ENCODE measurements at places on chromosomes 5 and 9.
A peak's percentile ranks its signal among the peaks of the same experiment; 100 is the strongest.

- DNase-seq, result no peak
Measured at GRCh38 chr5:137453483-137454080, 45.5 kb downstream of the SPOCK1 start.

DNA sequence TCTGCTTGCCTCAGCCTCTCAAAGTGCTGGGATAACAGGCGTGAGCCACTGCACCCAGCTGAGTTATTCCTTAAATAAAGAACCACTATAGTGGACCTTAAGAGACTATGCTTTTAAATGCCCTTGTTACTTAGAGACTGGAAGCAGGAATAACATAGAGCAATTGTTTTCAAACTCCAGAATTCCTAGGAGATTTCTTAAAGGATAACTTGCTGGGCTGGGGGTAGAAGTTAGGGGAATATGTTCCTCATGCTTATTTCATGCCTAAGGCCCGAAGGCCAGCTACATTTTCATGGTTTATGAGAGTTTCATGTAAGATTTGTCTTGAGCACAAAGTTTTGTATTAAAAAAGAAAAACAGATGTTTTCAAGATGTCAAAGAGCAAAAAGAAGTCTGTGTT is 48.2 kb downstream of the CSNK1A1 start:
- no peak for DNase-seq

GRCh38 chr5:15515229-15515628 is 15.2 kb downstream of the FBXL7 start:
- no peak for DNase-seq

DNA sequence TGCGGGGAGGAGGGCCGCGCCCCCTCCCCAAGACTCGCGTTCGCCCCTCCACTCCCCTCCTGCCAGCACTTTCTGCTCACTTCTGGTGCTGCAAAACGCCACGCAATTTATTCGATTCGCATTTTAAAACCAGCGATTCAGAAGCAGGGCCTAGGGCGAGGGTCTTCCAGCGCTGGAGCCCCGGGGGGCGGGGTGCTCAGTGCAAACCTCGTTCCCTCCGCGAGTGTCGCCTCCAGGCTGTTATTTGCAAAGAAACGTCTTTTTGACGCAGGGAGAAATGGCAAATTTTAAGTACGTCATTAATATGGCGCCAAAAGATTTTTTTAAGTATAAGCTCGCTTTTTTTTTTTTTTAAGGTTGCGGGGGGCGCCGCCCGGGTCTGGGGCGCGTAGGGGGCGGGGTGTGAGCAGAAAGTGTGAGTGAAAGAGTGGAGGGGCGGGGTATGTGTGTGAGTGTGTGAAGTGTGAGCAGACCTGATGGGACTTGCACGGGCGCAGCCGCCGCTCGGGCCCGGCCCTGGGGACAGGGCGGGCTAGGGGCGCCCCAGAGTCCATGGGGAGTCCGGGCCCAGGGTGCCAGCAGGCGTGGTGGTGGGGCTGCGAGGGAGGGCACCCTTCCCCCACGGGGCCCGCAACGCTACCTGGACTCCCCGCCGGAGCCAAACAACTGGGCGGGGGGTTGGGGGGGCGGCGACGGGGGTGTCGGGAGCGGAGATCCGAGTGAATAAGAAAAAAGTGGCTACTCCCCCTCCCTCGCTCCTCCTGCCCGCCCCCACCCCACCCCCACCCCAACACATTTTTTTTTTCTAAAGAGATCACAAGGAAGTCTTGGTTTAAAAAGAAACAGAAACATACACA is at the start of gene JADE2:
Gene JADE2 (plus strand): TSS at position 845 of the 857 bp plus-strand sequence. CDS start 10,188 bp downstream, outside the sequence.
- peak; percentile 87 for DNase-seq

- DNase-seq, result no peak
Measured at GRCh38 chr5:36152324-36153297, 700 bp downstream of the SKP2 start.

DNA sequence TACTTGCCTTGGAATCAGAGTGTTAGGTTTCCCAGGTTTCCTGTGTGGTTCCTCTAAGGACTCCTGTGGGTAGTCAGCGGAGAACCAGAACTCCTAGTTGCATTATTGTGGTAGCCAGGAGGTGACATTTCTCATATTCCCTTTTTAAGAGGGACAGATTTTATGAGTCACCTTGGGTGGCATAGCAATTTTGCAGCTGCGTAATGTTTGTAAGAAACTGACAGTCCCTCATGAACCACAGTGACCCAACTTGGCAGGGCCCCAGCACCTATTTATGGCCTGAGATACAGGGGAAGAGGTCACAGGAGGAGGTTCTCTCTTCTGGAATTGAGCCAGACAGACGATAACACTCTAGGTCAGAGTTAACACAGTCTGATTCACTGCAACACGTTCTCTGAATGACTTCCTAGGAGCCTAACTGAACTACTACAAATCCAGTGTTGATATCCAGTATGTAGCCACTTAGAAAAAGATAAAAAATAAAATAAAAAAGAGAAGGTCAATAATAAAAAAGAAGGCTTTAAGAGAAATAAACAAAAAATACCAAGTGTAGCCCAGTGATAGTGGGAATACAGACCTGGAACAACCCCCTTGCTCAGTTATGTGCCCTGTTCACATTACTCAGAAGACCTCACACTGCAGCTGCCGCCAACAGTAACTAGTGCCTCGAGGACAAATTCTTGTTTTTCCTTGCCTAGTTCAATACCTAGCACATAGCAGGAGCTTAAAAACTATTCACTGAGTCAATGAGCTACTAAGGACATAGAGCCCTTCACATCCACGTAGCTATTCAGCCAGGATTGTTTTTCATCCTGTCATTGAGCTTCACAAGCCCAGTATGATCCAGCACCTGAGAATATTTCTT is 50.7 kb upstream of the VLDLR start:
- DNase-seq, result peak; percentile 13

DNA sequence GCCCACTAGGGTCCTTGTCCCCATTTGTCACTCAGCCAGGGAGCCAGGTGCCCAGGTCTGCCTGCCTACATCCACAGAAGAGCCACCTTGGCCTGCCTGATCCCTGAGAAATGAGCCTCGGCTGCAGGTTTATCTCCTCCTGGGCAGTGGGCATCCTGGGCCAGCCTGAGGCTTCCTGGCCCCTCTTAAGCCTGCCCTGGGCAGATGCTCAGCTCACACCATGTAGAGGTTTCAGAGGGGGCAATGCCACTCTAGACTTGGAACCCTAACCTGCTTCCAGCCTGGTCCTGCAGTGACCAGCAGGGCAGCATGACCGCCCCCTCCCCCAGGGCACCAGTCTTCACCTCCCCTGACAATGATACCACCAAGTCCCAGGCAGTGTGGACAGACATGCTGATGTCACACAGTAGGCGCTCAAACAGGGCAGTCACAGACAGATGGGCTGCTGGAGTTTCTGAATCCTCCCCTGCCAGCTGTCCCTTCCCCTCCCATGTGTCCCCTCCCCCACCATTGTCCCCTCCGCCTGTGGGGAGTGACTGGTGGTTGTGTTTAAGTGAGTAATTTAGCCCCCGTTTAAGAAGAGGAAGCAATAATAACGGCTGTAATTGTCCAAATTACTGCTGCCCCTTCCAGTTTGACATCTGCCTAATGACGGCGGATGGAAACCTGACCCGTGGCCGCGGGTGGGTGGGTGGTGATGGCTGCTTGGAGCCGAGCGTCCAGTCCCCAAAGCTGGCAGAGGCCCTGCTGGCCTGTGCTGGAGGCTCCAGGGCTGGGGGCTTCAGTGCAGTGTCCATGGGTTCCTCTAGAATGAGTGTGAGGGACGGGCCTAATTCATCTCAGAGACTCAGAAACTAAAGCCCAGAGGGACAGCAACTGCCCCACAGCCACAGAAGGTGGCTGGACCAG is 147.7 kb downstream of the BARX1 start:
- no peak for DNase-seq

DNA sequence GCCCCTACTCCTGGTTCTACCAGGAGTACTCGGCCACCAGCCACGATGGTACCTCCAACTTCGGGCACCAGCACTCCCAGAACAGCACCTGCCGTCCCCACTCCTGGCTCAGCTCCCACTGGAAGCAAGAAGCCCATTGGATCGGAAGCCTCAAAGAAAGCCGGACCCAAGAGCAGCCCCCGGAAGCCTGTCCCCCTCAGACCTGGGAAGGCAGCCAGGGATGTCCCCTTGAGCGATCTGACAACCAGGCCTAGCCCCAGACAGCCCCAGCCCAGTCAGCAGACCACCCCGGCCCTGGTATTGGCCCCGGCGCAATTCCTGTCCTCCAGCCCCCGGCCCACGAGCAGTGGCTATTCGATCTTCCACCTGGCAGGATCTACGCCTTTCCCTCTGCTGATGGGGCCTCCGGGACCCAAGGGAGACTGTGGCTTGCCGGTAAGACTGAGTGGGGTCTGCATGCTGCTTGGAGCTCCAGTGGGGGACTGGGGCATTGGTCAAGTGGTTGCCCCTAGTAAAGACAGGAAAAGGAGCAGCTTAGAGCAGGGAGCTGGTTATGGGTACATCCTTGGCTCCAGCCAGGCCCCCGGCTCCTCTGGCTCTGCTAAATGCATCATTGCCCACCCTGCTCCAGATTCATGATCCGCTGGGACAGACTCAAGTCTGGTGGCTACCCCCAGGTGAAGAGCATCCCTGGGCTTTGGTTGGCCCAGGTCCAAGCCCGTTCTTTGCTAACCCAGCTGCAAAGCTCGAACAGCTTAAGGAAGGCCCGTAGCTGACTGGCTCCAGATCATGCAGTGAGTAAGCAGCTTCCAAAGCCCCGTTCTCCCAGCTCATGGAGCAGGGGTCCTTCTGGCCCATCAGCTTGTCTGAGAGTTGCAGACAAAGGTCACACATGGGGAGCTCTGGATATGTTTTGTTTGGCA is 14.0 kb downstream of the COL27A1 start:
- no peak for DNase-seq

- no peak for DNase-seq
Measured at GRCh38 chr9:70390933-70391341, 23.5 kb downstream of the KLF9 start.

DNA sequence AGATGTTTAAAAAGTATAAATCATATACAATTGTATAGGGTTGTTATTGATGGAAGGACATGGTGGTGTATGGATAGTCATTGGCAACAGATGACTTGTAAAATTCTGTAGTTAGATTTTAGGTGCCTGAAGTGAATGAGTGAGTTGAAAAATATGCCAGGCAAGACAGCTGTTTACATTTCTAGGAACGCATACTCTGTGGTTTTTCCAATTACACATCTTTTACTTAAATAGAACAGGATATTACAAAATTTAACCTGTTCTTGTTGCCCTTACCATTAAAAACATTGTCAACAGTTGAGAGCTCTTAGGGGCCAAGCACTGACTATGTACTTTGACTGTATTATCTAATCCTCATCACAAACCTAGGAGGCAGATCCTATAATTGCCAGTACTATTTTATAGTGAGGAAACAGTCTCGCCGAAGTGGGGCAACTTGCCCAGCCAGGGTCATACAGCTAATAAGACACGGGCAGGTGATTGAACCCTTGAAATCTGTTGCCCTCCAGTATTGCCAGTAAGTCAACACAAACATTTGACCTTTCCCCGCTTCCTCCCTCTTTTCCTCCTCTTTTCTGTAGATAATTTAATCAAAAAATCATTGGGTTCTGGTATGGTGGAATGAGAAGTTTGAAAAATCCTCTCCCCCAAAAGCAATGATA is 88.6 kb downstream of the MACROH2A1 start:
- no peak for DNase-seq

DNA sequence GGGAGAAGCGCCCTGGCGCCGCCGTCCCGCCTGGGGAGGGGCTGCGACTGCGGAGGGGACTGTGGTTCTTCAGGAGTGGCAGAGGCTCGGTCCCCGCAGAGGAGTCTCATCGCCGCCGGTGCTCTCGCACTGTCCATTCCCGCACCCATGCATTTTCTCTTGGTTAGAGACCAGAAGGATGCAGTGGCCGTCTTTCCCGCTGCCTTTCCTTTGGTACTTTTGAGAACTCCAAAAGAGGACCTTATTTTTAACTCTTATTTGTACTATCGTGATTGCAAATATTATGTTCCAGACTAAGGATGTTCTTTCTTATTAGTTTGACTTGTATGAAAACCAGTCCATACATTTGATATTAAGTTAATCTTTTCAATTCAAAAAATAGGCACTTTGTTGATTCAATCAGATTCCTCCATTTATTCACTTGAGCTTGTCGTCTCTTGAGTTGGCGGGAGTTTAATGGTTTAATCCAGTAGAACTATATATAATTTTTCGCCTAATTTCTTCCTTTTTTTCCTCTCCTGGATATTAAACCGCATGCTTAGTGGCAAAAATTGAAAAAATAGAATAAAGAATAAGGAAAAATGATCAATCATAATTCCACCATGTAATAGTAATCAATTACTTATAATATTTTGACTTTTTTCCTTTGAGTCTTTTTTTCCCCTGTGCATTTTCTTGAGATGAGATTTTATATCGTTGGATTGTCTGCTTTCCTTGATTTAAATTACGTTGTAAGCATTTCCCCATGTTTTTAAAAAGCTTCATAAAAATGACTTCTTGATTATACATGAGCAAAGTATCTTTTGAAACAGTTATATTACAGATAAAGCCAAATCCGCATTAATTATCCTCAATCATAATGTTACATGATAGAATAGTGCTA is 861 bp downstream of the ZFYVE16 start:
- DNase-seq, result no peak

DNA sequence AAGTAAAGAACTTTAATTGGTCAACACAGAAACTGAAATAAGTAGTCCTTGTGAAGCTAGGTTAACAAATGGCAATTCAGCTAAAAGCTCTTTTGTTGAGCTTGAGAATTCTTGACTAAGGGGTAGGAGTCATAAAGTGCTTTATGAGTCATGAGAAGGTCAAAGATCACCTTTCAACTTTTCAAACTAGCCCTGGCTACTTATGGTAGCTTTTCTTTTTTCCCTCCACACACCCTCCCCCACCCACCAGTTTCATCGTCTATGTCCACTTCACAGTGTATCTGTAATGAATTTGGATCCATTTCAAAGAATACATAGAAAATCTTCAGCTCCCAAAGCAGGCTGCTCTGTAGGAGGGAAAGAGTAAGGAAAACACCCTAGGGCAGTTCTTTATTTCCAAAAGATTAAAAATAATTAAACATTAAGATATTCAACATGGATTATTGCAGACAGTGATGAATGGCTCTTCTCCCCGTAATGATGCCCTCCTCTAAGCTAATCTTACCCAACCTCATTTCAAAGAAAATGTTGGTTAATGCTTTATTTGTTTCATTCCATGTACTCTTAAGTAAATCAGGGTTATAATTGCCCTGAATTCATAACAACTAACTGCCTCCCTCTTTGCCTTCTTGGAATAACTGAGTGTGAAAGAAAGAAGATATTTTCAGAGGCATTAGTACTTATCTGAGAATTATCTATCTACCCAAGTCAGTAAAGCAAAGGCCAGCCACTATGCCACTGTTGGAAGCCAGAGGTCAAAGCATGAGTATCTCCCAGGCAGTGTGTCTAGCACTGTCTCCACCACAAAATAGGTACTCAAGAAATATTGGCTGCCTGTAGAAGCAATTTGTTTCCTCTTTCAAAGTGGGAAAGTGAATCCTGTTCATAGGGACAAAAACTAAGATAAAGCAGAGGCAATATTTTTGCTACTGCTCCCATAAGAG is 290.6 kb downstream of the PIK3R1 start:
- DNase-seq, result no peak

DNA sequence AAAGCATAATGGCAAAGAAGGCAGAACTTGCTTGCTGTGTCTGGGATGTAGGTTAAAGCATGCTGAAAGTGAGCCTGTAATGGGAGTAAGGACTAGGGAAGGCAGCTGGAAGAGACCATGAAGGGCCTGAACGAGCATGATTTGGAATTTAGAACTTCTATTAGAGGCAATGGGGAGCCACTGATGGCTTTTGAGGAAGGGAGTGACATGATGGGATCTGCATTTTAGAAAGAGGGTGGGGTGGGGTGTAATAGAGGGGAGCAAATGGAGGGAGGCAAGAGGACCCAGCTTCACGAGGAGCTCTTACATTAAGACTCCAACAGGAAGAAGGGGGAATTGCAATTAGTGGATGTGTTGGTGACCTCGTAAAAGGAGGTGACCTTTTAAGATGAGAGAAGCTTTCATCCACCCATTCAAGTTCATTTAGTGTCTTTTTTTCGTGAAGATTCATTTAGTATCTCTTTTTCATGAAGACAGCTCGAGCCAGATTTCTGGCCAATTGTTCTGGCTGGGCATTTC is 13.6 kb upstream of the GABRP start:
- no peak for DNase-seq
